ENCODE measurements at places on chromosomes 11 and 22.

DNA sequence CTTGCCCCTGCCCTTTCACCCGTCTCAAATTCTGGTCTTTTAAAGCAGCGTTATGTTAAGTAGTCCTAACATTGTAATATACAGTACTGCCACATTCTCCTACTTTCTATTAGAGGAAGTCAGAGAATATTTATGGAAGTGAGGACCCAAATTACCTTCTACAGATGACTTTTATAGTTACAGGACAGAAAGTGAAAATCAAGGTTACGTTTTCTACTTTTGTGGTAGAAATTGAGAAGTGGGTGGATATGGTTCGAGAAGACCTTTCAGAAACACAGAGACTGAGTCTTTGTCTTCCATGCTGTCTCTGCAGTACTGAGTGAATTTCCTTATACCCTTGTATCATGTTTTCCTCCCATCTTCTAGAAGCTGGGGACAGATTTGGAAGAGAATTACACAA, 17.1 kb downstream of the SC5D start:
- no peak for DNase-seq

DNA sequence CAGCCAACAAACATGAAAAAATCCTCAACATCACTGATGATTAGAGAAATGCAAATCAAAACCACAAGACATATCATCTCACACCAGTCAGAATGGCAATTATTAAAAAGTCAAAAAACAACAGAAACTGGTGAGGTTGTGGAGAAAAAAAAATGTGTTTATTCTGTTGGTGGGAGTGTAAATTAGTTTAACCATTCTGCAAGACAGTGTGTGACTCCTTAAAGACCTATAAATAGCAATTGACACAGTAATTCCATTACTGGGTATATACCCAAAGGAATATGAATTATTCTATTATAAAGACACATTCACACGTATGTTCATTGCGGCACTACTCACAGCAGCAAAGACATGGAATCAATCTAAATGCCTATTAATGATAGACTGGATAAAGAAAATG, 427.3 kb upstream of the CHORDC1 start:
- DNase-seq, result no peak

GRCh38 chr22:19761725-19762567, 1.4 kb downstream of the TBX1 start:
- no peak for DNase-seq

- no peak for DNase-seq
Observed at GRCh38 chr11:100315946-100316345, 371.1 kb upstream of the ARHGAP42 start.

DNA sequence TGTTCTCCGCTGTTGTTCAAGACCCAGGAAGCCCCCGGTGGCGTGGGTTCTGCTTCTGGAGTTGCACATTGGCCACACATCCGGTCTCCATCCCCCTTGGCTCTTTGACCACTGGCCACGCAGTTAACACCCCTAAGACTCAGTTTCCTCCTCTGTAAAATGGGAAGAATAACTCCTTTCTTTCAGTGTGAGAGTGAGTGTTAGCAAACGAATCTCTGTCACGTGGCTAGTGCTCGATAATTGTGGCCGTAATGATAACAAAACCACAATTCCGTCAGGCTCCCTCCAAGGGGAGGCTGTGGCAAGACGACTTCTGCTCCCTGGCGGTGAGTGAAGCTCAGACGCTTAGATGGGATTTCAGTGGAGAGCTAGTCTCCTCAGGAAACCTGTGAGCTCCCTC, 315.2 kb upstream of the B3GAT1 start:
- DNase-seq, result no peak

DNA sequence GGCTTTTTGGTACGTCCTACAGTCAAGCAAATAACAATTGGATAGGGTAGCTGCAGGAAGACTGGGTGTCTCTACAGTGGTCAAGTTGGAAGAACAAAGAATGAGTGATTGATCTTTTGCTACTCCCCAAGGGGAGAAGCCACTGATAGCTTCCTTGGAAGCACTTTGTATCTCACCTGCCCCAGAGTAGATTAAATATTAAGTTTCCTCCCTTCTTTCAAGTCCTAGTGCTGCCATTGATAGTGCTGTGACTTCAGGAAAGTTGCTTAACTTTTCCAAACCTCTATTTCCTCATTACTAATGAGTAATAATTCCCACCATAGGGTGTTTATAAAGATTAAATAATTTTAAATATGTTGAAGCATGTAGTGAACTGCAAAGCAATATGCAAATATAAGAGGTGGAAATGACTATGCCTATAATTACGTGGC, 35.6 kb upstream of the EHF start:
- DNase-seq, result no peak

GRCh38 chr22:40491990-40492631, 121.7 kb downstream of the SGSM3 start:
- DNase-seq, result no peak

DNA sequence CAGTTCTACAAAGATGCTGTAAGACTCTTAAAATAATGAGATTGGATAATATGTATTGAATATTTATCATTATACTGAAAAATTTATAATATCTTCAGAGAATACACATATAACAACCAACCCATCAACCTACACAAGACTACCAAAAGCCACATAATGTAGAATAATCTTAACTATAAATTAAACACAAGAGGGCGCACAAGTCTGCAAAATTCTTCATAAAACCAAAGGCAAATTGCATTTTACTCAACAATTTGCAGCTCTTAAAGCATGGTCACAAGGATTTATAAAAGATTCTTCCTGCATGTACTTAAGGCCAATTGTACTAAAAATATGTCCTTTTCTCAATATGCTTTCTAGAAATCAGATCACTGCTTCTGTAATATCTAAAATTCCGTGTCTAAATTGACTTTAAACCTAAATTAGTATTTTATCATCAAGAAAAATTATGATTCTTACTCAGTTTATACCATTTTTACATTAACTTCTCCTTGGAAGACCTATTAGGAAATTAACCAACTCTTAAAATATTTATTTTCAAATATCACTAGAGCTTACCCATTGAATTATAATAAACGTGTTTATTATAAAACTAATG, 79.0 kb downstream of the TTC28 start:
- DNase-seq, result peak; percentile 48

DNA sequence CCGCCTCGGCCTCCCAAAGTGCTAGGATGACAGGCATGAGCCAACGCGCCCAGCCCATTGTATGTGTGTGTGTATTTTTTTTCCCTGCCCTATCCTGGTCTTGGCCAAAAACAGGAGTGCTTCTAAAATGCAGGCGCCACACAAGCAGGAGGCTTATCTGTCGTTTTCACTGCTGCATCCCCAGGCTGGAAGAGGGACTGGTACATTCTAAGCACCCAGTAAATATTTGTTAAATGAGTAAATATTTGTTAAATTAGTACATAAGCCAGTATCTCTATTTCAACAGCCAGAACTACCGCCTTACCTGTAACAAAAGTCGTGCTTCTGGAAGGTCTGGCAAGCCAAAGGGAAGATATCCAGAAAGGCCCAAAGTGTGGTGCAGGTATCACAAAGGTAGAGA, 24.9 kb downstream of the ASCC2 start:
- DNase-seq, result no peak

GRCh38 chr22:48761546-48761945, 1066.1 kb downstream of the BRD1 start:
- DNase-seq, result no peak

DNA sequence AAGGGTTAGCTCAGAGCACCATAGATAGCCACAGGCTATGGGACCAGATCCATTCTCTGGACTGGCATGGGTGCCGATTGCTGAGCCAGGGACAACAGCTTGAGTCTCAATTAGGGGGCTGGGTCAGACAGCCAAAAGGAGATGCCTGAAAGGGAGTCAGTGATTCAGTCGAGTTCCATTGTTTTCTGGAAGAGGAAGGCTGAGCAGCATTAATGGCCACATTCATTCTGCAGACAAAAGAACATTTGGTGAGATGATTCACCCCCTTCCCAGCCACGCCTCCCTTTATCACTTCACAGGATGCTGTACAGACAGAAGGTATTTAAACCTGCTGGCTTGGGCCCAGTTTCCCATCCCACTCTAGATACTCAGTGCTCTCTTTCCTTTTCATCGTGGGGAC, 131.9 kb downstream of the ADAMTS15 start:
- no peak for DNase-seq

- no peak for DNase-seq
Observed at GRCh38 chr11:59368238-59369022, 9.7 kb downstream of the OR5AN1 start.

DNA sequence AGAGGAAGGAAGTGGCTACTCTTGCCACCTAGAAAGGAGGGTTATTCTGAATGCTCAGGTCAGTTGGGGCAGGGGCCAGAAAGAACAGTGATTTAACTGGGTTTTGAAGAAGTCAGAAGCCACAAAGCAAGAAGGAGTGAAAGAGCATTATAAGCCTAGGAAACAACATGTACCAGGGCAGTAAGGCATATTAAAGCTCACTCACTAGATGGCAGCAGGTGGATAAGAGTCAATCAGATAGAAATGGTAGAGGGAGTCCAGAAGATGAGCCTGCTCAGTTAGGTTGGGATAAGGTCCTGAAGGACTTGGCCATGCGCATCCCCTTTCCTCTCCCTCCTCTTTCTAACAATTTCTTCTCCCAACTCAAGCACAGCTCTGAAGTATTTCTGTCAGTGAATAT, 22.0 kb upstream of the PATE1 start:
- DNase-seq, result no peak

- no peak for DNase-seq
Observed at GRCh38 chr22:19478045-19478900, 720 bp downstream of the UFD1 start.

DNA sequence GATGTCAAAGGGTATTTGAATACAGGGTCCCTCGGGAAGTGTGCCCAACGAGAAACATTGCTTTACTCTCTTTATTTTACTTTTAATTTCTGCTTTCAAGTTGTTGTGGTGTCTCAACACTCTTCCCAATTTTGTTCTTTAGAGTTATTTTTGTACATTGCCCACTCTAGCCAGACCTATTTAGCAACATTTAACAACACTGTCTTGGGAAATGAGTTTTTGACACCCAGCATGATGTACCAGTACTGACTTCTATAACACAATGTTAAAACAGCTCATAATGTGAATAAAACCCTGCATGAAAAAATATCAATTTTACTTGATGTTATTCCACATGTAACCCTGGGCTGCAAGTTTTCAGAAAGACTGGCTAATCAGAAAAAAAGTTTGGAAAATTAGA, 350.2 kb upstream of the PITPNB start:
- DNase-seq, result no peak

DNA sequence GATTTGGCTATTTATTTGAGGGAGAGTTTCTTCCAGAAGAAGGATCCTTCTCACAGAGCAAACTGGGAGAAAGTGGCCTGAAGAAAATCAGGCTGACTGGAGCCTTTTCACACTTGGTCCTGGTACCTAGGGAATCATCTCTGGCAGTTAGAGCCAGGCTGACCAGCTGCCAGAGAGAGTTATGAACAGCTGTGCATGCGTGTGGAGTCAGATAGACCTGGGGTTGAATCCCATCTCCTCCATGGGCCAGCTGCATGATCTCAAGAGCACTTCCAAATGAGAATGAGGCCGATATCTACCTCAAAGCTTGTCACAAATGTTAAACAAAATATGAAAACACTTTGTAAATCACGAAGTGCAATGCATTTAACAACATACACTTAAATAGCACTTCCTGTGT, 390.0 kb downstream of the TENM4 start:
- no peak for DNase-seq

DNA sequence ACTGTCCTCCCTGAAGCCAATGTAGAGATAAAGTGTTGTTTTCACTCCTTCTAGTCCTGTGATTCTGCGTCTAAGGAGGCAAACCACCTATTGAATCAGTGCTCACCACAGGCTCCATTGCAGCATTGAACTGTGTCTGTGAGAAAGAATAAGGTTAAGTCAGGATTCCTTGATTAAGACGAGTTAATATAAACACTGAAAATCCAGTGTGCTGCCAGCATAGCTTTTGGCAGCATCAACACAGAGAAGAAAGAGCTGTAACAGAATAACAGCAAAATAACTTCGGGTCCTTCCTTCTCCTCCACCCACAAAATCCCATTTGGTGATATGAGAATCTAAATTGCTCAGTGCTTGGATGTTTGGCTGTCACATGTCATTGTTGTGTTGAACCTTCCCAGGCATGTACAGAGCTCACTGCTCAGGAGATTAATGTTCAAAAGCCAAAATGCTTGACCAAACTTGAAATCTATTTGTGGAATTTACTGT, 185.2 kb upstream of the DDI1 start:
- DNase-seq, result peak; percentile 5

DNA sequence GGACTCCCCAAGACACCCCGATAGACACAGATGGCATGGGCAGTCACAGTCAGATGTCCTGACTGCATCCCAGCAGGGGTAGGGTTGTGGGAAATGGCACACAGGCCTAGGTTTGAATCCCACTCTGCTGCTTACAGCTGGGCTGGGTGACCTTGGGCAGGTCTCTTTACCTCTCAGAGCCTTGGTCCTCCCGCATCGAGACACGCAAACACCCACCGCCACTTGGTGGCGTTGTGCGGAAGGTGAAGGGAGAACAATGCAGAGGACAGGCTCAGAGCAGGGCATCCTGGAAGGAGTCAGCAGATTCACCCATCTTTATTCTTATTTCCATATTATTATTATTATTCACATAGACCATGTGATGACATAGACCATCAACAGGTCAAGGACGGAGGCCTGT, 140.5 kb downstream of the MIAT start:
- DNase-seq, result no peak

Measured in right renal cortex interstitium (tissue), 3 donors.